Epithelial cell of umbilical artery (primary cell): ENCODE measurements at places on chromosomes 12 and 14. TPM values are rescaled to one million over a fixed set of nuclear protein-coding genes. Genes with fewer than 3 reads are reported as not detected.

The OLR1 gene
- total RNA-seq, result not detected in 2 replicates

The TAS2R19 gene
- 4.0 and 5.5 TPM in 2 replicates for total RNA-seq

The FIGNL2 gene
- total RNA-seq, result 0.61 and 0.65 TPM in 2 replicates

The AQP2 gene
- total RNA-seq, result not detected in 2 replicates

The PPFIA2 gene
- 0.32 TPM in 1 of 2 replicates, not detected in the other for total RNA-seq

The CLEC14A gene
- total RNA-seq, result 535 and 540 TPM in 2 replicates
